NCI-H526 treated with DMSO at 0.1 percent for 48 hours (cell line): ENCODE measurements at places on chromosomes 4 and X.

DNA sequence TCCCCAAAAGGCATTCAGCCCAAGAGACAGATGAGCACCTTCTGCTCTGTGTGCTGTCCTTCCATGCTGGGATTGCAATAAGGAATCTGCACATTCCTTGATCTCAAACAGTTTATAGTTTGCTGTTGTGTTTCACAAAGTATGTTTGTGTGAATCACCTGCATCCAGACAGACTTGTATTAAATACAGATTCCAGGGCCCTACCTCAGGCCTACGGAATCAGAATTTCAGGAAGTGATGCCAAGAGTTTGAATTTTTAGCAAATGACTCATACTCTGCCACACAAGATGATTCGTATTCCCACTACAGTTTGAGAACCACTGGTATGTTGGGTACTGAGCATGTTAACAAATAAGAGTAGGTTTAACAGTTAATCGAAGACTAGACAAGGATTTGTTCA is 7.0 kb downstream of the VAMP7 start:
- no peak for DNase-seq

GRCh38 chr4:24802648-24803047 is 7.3 kb downstream of the SOD3 start:
- DNase-seq: no peak

- DNase-seq: peak; percentile 74
Observed at GRCh38 chr4:110631584-110632505, 9.0 kb upstream of the PITX2 start.

GRCh38 chrX:71171110-71171801 is 26.6 kb downstream of the NLGN3 start:
- DNase-seq: no peak

GRCh38 chr4:2484993-2485392 is 16.1 kb downstream of the RNF4 start:
- no peak for DNase-seq

DNA sequence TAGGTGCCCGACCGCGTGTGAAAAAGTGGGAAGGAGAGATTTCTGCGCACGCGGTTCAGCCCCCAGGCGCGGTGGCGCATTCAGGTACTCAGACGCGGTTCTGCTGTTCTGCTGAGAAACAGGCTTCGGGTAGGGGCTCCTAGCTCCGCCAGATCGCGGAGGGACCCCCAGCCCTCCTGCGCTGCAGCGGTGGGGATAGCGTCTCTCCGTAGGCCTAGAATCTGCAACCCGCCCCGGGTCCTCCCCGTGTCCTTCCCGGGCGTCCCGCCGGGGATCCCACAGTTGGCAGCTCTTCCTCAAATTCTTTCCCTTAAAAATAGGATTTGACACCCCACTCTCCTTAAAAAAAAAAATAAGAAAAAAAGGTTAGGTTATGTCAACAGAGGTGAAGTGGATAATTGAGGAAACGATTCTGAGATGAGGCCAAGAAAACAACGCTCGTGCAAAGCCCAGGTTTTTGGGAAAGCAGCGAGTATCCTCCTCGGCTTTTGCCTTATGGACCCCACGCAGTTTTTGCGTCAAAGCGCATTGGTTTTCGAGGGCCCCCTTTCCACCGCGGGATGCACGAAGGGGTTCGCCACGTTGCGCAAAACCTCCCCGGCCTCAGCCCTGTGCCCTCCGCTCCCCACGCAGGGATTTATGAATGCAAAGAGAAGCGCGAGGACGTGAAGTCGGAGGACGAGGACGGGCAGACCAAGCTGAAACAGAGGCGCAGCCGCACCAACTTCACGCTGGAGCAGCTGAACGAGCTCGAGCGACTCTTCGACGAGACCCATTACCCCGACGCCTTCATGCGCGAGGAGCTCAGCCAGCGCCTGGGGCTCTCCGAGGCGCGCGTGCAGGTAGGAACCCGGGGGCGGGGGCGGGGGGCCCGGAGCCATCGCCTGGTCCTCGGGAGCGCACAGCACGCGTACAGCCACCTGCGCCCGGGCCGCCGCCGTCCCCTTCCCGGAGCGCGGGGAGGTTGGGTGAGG is 3.7 kb downstream of the SHOX start:
- no peak for DNase-seq

DNA sequence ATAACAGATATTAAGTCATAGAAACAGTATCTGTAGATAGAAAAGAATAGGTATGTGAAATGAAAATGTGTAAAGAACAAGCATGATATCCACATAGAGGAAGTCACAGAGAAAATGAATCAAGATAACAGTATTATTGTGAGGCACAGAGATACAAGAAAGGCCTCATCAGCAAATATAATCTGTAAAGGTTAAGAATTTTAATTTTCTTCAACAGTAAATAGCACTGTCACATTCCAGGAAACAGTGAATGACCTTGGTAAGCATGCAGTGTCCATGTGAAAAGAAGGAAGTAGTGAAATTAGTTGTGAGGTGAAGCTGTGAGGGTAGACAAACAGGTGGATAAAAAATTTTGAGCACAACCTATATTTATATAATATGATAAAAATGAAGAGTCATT is 39.5 kb upstream of the NDST4 start:
- DNase-seq: no peak

DNA sequence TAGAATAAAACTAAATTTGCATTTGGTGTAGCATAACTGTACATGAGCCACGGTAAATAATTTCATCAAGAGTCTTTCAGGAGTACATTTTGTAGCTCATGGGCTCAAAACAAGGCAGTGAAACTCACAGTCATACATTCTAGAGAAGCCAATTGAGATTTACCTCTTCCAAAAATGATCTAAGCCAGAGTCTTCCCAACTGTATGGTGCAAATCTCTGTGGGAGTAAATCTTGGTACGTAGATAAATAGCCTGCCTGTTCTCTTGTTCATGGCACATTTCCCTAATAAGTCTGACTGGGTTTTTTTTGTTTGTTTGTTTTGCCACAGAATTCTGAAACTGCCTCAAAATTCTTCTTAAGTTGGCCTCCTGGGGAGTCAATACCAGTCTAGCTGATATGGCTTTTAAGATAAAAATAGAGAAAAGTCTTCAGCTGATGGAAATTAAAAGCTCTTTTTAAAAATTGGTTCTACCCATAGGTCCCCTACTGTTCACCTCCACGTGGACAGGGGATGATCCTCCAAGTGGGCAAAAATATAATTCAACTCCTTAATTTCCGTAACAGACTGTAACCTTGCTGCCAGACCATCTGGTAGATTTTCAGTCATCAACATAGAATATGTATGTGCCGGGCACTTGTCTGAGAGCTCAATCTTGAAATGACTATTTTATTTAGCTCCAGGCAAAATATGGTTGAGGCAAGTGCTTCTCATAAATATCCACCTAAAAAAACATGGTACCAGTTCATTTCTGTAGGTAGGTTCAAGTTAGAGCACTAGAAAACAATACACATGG is 365.4 kb downstream of the PDHA2 start:
- no peak for DNase-seq

DNA sequence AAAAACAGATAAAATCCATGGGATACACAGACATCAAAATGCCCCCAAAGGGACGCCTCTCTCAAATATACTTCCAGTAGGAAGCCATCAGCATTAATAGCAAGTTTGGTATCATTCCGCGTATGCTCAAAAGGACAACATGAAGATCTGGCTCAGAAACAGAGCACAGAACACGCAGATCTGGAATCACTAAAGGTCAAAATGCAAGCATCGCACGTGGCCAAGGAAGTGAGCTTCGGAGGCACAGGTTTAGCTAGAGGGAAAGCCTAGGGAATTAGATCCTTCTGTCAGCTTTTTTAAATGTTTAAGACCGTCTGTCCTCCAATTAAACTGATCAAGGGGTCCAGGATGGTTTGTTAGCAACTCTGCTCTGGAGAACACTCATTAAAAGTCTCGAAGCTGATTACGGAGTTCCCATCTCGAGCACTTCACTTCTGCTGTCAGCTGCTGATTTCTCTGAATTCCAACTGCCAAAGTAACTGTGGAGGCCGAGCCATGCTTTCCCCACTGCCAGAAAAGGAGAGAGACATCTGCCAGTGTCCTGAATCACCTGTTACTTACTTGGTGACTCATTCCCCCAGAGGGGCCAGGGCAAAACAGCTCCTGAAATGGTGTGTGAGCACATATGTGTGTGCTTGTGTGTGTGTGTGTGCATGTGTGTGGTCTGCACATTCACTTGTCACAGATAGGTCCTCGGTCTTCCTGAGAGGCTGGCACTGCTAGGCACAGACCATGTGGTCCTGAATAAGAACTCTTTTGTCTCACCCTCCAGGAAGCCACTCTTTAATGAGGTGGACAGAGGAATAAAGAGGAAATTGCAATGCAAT is 177.7 kb upstream of the PPARGC1A start:
- DNase-seq: no peak

GRCh38 chr4:126419266-126419665 is 1104.5 kb downstream of the FAT4 start:
- DNase-seq: no peak

DNA sequence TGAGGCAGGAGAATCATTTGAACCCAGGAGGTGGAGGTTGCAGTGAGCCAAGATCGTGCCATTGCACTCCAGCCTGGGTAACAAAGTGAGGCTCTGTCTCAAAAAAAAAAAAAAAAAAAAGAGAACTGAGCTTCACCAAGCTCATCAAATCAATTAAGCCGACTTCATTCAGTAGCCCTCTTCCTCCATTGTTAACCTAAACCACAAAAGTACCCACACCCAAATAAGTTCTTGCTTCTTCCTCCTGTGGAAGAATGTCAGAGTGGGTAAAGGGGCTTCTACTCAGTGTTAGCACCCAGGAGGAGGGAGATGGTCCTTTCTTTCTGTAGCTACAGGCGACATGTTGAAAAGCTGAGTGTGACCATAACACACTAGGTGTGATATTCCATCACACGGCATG is 58.6 kb upstream of the CHRNA9 start:
- no peak for DNase-seq

GRCh38 chr4:5800496-5800895 is 89.5 kb downstream of the EVC start:
- no peak for DNase-seq

DNA sequence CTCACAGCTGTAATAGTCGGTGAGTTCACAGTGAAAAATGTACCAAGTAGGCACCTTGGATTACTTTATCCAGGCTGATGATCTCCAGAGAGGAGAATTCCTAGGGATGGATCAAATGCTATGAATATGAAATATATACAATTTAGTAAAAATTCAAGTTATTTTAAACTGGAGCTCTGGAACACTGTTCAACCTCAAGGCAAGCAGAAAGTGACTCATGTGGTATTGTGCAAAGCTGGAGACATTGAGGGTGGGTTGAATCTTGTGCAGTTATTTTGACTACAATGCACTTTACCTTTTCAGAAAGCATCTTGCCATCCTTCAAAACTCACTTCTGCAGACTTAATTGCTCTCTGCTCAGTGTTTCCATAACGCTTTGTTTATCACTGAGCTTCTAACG is 43.4 kb downstream of the OSTC start:
- no peak for DNase-seq

DNA sequence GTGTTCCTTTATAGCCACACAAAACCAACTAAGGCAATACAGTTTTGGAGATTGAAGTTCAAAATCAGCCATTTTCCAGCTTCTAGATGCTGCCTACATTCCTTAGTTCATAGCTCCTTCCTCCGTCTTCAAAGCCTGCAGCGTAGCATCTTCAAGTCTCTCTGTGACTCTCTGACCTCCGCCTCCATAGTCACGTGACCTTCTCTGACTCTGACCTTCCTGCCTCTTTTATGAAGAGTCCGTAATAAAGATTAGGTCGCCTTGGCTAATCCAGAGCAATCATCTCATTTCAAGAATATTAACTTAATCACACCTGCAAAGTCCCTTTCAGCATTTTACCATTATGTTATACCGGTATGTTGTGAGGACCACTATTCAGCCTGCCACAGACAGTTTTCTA is 60.4 kb downstream of the ZCCHC12 start:
- DNase-seq: no peak

DNA sequence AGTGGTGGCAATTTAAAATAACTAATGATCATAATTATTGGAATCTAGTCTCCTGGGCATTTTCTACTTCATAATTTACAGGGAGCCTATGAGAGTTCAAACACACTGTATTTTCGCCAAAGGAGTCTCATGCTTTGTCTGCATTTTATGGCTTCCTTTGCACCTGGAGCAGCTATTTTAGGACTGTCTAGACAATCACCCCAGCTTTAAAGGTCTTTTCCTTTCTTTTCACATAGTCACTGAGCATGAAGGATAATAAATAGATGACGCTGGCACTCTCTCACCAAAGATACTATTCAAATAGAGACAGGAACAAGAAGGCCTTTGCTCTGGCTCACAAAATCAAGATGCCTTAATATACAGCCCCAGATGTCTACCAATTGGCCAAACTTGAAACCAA is 43.0 kb downstream of the AMELX start:
- DNase-seq: no peak

DNA sequence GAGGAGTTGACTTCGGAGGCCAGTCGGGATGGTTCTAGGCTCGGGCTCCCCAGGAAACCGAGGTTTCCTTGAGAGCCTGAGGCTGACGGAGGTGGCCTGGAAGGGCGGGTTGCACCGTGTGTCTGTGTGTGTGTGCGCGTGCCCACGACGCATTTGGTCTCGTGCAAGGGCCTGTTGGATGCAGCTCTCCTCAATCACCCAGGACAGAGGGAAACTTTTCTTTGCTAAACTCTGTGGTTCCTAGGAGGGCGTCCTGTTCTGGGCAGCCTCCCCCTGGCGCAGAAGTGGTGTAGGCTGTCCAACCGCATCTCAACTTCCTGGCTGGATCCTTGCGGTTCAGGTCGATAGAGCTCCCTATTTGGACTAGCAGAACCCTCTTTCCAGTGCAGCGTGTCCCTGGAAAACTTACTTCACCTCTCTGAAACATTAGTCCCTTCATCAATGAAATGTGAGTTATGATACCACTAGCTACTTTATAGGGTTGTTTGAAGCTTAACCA is 973 bp downstream of the STK32B start:
- DNase-seq: peak; percentile 34

DNA sequence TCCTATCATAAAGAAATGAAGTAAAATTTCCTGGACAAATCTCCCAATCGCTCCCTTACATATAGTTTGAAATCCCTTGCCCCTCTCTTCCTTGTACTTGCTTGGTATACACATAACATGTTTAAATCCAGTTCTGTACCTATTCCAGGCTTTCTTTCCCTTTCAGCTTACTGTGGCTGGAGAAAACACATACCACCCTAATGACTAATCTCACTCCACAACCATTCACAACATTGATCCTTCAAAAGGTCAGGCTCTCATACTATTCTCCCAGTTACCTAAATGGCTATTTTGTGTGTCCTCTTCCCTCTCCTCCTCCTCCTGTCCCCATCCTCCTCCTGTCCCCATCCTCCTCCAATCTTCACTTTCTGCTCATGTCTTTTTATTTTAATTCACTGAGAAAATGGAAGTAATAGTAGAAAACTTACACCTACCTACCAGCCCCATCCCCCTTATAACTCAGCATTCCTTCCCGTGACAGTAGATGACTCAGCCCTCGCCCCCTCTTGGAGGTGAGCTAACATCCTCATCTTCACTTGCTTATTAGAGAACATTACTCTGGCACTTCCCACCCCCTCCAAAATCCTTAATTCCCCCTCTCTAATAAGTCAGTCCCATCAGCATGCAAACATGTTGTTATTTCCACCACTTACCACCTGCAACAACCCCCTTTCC is 77.5 kb downstream of the IL15 start:
- no peak for DNase-seq

- DNase-seq: peak; percentile 14
Observed at GRCh38 chr4:8917868-8918783, 46.5 kb upstream of the HMX1 start.

- DNase-seq: peak; percentile 22
Observed at GRCh38 chr4:7295197-7295910, 103.0 kb downstream of the SORCS2 start.
